Tongue (tissue), 3 donors: ENCODE measurements at places on chromosomes 1 and 21. TPM values are rescaled to one million over a fixed set of nuclear protein-coding genes. Genes with fewer than 3 reads are reported as not detected.

GRCh38 chr1:216723274-216723780, at the start of gene ESRRG:
Gene ESRRG (minus strand): TSS chr1:216723429. CDS start chr1:216723299, 130 bp downstream.
- peak; percentile 78 for DNase-seq

Gene ATP1A4
- 0.62 TPM for total RNA-seq

Gene HHIPL2
- not detected for total RNA-seq

DNA sequence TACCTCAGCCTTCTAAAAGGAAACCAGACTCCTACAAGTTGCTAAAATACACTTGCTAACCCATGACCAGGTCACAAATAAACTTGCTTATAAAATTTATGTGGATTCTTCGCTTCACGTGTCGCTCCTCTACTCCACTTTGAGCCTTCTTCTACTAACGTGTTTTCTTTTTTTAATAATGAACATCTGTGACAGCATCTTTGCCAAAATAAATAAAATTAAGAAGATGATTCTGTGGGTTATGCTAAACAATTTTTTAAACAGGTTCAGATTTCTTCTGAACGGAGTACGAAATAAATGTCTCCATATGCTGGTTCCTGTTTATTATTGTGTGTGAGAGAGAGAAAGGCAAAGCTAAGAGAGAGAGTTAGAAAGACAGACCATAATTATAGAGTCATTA, 735.8 kb downstream of the LTN1 start:
- DNase-seq: peak; percentile 43

GRCh38 chr1:221159608-221160007, 280.4 kb downstream of the HLX start:
- DNase-seq: no peak

DNA sequence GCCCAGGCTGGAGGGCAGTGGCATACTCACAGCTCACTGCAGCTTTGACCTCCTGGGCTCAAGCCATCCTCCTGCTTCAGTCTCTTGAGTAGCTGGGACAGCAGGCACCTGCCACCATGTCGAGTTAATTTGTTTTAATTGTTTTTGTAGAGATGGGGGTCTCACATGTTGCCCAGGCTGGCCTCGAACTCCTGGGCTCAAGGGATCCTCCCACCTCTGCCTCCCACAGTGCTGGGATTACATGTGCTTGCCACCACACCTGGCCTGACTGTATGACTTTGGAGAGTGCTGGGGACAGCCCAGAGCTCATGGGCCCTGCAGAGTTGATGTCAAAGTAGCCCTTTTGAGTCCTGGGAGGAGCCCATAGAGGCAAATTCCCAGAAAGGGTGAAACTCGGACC, 1.8 kb downstream of the OBSCN start:
- no peak for DNase-seq

DNA sequence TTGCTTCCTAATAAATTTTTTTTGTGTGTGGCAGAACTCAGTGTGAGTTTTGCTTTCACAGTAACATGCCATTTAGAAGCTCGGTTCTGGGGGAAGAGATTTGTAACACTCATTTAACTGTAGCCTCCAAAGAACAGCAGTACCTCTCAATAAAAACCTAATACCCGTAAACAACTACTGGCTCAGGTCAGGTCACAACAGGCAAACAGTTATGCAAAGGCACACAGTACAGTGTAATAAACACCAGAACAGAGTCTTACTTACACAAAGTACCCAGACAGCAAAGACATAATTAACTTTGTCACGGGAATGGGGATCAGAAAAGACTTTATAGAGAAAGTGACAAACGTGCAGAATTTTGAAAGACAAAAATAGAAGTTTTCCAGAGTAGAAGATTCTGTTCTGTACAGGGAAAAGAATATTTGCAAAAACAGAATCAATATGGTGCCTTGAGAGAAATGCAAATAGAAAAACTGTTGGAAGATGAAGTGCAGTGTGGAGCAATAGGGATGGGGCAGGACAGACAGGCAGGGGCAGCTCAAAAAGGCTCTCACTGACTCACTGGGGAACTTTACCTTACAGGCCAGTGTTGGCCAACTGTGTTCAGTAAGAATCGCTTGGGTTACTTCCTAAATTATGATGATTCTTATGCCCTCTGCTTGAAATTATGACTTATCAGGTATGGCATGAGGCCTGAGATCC, 38.8 kb downstream of the EGLN1 start:
- no peak for DNase-seq
